ENCODE measurements at places on chromosomes 2 and 18. TPM values are rescaled to one million over a fixed set of nuclear protein-coding genes. Genes with fewer than 3 reads are reported as not detected.

- ATAC-seq, result no peak
Measured at GRCh38 chr2:241308267-241308666, 7.2 kb downstream of the HDLBP start.

GRCh38 chr2:106982350-106982749 lies 96.4 kb upstream of the ST6GAL2 start:
- ATAC-seq, result no peak

Gene TLX2
- total RNA-seq, result 0.27 TPM

Gene AKAIN1
- total RNA-seq, result not detected

Gene RAPGEF4
- 3.1 TPM for total RNA-seq

Gene MYO7B
- 0.77 TPM for total RNA-seq
